Uterus (tissue), 4 donors: ENCODE measurements at places on chromosomes 1 and 21.

DNA sequence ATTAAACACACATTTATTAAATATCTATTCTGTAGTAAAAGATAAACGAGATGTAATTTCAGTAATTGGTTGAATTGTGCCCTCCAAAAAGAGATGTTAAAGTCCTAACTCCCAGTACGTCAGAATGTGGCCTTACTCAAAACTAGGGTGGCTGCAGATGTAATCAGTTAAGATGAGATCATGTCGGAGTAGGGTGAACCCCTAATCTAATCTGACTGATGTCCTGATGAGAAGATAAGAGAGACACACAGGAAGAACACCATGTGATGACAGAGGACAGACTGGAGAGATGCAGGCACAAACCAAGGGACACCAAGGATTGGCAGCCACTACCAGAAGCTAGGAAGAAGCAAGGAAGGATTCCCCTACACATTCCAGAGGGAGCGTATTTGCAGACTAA, 104.1 kb downstream of the SLC25A24 start:
- DNase-seq: no peak

GRCh38 chr21:26098772-26099397, 71.7 kb downstream of the APP start:
- no peak for DNase-seq

DNA sequence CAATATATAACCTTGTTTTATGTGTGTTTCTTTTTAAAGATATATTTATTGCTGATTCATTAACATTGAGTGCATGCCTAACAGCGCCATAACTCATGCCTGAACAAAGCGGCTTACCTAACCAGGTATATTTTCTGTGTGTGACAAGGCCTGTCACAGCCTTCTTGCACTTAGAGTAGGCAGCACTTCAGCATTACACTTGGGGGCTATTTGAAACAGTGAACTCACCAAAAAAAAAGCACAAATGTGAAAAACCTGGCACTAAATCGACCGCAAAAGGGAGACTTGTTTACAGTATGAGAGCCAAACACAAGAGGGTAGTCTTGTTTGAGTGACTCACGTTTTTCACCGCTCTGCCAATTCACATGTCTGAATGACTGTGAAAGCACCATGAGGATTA, 111.7 kb downstream of the DISP1 start:
- no peak for DNase-seq

GRCh38 chr1:32901823-32902534, 790 bp upstream of the TMEM54 start:
- no peak for DNase-seq

DNA sequence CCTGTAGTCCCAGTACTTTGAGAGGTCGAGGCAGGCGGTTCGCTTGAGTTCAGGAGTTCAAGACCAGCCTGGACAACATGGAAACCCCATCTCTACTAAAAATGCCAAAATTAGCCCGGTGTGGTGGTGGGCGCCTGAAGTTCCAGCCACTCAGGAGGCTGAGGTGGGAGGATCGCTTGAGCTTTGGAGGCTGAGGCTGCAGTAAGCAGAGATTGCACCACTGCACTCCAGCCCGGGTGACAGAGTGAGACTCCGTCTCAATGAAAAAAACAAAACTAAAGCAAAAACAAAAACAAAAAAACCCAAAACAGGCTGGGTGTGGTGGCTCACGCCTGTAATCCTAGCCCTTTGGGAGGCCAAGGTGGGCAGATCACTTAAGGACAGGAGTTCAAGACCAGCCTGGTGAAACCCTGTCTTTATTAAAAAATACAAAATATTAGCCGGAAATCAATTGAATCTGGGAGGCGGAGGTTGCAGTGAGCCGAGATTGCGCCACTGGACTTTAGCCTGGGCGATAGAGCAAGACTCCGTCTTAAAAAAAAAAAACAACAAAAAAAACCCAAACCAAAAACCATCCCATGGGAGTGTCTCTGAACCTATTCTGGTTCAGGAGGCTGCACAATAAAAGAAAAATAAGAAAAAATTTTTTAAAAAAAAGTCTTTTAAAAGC, 1.7 kb upstream of the CGN start:
- no peak for DNase-seq

GRCh38 chr1:11158720-11159321, 30.3 kb upstream of the ANGPTL7 start:
- DNase-seq: no peak

DNA sequence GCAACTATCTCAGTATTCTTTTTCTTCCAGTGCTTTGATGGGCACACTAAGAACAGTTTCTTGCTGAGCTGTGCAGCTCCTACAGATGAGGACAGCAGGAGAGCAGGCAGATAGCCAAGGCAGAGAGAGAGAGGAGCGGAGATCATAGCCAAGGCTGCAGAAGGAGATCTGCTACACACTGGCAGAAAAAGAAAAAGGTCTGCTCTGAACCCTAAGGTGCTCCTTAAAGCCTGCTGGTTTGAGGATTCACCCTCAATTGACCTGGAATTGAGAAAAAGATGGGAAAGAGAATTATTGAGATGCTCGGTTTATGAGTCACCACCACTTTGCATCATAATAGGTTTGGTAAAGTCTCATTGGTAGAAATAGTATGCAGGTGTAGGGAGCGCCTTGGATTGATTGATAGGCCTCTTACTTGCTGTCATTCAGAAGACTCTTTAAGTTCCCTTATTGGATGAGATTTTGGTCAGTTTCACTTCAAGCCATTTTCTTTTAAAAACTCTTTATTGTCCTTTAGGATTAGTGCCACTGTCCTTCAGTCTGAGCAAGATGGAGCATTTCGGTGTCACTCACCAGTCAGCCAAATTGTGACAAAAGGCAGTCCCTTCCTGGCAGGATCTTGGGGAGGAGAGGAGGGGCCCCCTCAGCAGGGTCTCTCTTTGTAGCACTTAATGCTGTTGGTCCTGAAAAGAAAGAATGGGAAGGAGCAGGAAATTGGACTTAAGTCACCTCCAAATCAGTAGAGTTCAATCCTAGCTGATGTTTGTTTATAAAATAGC, 685.0 kb downstream of the ADGRL2 start:
- DNase-seq: no peak

GRCh38 chr1:67732750-67733151, 47.8 kb downstream of the GADD45A start:
- DNase-seq: no peak

DNA sequence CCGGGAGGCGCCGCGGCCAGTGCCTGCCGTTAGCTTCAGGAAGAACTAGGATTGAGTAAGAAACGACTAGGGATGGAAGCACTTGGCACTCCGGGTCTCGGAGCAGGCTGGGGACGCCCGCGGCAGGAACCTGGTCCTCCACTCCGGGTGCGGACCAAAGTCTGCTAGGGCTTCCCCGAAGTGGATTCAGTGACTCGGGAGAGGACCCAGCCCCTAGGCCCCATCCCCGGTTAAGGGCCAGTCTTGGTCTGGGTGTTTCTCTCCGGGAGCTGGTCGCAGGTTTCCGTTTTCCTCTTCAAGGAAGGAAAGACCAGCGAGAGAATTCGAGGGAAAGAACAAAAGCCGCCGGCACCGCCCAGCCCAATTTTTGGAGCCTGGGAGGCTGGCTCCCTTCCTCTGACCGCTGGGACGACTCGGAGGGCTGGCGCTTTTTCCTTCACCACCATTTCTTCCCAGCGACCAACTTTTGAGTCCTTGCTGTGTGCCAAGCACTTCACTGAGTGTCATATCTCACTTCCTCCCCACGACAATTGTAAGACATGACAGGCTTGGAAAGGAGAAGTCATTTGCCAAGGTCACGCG, 16.8 kb upstream of the STMN1 start:
- DNase-seq: peak; percentile 25

- no peak for DNase-seq
Observed at GRCh38 chr1:100499194-100499811, 38.6 kb upstream of the GPR88 start.

- no peak for DNase-seq
Observed at GRCh38 chr21:40162075-40162474, 294.8 kb downstream of the PCP4 start.

DNA sequence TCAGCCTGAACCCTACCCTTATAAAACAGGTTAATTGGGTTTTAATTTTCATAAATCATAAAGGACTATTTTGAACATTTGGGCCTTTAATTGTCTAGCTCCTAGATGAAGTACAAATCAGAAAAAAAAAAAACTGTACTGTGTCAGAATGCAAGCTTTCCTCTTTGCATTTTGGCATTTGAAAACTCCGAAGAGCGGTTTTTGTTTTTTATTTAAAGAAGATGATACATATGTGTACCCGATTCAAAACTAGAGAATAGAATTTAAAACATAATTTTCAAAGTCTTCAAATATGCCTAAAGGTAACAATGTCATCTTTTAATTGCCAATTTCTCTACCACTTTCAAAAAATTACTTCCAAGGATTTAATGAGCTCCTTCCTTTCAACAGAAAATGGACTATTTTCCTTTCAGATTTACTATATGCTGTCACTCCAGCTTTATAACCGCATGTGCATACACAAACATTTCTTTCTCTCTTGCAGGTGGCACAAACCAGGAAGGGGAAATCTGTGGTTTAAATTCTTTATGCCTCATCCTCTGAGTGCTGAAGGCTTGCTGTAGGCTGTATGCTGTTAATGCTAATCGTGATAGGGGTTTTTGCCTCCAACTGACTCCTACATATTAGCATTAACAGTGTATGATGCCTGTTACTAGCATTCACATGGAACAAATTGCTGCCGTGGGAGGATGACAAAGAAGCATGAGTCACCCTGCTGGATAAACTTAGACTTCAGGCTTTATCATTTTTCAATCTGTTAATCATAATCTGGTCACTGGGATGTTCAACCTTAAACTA, 33.7 kb downstream of the MRPL39 start:
- DNase-seq: no peak

- DNase-seq: no peak
Observed at GRCh38 chr1:235424092-235424491, 56.9 kb downstream of the TBCE start.

DNA sequence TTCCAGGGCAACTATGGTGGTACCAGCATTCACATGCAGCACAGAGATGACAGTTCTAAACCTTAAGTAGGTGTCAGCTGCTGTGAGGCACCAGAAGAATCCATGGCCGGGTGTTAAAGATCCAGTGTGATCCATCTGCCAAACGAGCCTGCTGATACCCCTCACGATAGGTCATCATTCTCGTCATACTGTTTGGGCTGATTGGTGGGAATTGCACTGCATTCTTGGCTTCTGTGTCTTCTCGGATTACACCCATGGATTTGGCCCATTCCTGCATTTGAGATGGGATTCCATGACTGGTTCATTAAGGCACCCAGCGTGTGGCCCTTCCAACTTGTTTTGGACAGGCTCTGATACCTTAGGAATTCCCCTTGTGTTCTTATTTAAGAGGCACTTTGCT, 55.2 kb downstream of the ST6GALNAC3 start:
- no peak for DNase-seq

DNA sequence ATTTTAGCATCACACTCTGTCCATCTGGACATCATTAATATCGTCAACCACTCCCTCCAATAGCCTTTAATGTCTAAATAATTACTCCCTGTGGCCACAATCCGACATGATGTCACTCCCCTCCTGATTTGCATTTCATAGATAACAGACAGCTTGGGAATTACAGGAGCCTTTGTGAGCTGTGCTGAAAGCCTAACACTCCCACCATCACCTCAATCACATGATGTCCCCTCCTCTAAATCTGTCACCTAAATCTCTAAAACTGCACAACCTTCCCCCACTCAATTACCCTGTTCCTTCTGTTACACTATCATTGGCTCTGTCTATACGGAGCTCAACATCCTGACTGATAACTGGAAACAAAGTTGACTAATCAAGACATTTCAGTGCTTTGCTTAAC, 14.3 kb downstream of the NHLH2 start:
- no peak for DNase-seq

GRCh38 chr21:44926331-44927101, 5.8 kb upstream of the ITGB2 start:
- DNase-seq: no peak

- DNase-seq: no peak
Observed at GRCh38 chr1:67061266-67061665, 7.3 kb upstream of the SLC35D1 start.

DNA sequence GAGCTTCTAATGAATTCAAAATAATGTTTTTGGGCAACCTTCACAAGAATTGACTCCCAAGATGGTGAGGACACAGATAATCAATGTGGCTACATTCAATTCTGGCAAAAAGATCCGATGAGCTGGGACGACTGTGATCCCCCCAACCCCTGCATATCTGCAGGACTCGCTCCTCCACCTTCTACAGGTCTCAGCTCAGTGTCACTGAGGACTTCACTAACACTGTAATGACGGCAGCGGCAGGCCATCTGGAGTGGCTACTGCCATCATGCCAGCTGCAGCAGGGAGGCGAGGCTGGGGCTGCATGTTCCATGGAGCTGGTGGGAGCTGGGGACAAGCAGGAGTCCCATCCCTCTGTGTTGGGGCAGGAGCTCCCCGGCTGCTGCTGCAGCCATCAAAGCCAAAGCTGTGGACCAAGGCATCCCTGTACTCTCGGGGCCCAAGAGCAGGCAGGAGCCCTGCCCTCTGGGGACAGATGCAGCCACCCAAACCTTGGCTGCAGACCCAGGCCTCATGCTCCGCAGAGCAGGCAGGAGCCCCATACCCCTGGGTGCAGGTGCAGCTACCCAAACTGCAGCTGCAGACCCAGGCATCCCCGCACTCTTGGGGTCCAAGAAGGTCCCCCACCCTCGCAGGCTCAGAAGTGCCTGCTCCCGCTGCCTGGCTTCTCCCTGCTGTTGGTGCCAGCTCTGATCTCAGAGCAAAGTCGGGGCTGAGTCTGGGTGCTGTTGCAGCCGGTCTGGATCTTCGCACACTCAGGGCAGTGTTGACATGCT, 12.2 kb upstream of the DHRS3 start:
- no peak for DNase-seq

- DNase-seq: peak; percentile 51
Observed at GRCh38 chr1:218346391-218347204, 1.5 kb downstream of the TGFB2 start.

GRCh38 chr1:225720937-225721336, 56.7 kb upstream of the SRP9 start:
- no peak for DNase-seq

DNA sequence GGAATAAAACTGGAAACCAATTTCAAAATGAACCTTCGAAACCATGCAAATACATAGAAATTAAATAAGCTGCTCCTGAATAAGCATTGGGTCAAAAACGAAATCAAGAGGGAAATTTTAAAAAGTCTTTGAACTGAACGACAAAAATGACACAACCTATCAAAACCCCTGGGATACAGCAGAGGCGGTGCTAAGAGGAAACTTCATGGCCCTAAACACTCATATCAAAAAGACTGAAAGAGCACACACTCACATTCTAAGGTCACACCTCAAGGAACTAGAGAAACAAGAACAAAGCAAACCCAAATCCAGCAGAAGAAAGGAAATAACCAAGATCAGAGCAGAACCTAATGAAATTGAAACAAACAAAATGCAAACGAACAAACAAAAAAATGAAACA, 85.2 kb upstream of the CDC42BPA start:
- DNase-seq: no peak

DNA sequence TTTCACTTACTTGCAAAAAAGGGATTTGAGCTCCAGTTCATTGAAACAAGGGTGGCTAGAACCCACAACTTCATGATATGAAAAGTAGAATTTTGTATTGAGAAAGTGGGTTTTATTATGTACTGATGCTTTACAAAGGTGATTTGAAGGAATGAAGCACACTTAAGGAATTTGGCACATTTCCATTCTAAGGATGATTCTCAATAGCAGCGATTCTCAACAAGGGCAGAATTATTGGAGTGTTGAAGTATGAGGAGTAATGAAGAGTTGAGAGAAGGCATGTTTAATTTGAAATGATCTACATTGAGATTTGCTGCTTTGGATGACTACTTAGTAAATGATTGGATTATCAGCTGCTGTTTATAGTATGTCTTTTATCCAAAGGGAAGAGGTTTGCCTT, 54.7 kb downstream of the FNBP1L start:
- no peak for DNase-seq

- DNase-seq: no peak
Observed at GRCh38 chr1:209840611-209841010, 12.8 kb downstream of the UTP25 start.
